Inflammatory macrophage treated with lipopolysaccharide for 4 hours (primary cell): ENCODE measurements at places on chromosomes 4 and X.

GRCh38 chr4:129246910-129247461, 151.0 kb downstream of the C4orf33 start:
- no peak for DNase-seq

DNA sequence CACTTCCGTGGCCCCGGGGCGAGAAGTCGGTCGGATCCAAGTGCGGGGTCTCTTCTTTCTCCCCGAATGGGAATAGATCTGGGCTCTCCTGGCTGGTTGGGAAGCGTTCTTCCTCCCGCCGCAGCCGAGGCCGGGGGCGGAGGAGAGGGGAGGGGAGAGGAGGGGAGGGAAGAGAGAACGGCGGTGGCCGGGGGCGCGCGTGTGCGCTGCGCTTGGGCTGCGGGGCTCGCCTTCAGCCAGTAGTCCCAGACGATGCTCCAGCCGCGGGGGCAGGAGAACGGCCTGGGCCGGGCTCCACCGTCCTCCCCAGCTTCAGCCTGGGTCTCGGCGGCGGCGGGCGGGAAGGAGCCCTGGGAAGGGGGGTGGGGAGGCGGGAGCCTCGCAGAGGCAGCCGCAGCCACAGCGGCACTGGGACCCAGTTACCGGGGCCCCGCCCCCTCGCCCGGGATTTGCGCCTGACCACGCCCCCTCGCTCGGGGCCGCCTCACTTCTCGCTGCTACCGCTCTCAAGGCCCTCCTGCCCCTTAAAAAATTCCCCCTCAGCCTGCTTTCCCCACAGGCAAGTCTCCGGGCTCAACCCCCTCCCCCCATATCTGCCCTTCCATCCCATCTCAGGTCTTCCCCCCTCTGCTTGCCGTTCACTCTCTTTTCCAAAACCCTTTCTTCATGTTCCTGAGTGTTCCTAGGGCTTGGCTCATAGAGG, at the start of gene FGD1:
FGD1 (minus strand) TSS at position 421 of the 703 bp plus-strand sequence. CDS start 802 bp downstream, outside the sequence.
- no peak for DNase-seq

DNA sequence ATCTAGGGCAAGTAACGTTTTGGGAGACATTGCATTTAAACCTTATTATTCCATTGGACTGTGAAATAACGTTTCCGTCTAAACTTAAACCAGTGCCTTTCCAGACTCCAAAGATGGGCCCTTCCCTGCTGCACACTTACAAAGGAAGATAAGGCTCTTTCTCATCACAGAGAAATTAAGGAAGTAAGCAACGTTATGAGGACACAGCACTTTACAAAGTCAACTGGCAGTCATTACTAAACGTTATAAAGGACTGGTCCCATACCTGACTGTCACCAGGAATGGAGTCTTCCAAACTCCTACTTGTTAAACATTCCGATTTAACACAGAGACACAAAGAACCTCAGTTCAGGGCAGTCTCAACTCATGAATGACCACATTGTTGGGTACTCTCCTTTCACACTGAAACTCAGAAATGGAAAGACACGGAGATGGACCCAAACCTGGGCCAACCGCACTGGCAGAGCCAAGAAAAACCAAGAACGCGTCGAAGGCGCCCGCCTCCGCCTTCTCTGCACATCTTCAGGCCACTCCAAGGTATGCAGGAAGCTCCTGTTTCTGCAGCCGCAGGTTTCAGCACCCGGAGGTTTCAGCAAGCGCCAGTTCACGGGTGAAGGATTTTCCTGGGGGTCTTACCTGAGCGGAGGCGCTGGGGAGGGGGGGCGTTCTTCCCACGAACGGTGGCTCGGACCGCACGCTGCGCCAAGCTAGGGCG, 670 bp downstream of the PAPSS1 start:
- peak; percentile 69 for DNase-seq

- DNase-seq: no peak
Measured at GRCh38 chrX:29627833-29628232, 587.5 kb upstream of the MAGEB2 start.

- no peak for DNase-seq
Measured at GRCh38 chr4:54712206-54712605, 54.4 kb downstream of the KIT start.

- DNase-seq: no peak
Measured at GRCh38 chr4:162685410-162685809, 481.3 kb downstream of the NAF1 start.

GRCh38 chr4:67727124-67727850, 26.3 kb upstream of the UBA6 start:
- DNase-seq: peak; percentile 79

GRCh38 chr4:139761461-139761860, 95.8 kb downstream of the MGST2 start:
- no peak for DNase-seq

DNA sequence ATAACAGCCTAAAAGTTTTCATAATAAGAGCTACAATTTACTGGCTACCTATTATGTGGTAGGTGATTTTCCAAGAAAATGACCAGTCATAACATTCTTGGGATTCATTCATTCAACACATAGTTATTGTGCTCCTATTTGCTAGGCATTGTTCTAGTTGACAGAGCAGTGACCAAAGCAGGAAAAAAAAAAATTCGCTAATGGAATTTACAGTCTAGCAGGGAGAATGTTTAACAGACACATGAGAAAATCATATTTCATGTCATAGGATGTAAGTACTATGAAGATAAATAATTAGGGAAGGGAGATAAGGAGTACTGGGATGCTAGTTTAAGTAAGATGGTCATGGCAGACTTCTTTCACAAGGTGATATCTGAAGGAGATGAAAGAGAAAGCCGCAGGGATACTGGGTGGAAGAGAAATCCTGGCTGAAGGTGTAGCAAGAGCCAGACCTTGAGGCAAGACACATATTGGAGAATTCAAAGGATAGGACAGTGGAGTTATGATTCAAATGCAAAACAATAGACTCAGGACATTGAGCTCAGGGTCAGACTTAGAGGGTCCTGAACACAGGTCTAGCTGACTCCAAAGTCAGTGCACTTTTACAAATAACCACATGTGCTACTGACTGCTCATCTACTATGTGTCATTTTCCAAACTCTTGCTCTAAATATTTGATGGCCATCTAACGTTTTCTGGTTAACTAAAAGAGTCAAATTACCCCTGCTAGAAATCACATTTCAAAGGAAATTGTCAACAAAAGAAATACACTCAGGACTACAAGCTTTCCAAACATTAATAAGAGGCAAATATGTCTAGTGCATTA, 20.4 kb downstream of the SPCS3 start:
- DNase-seq: no peak

GRCh38 chrX:101918751-101919150, 13.1 kb downstream of the ZMAT1 start:
- no peak for DNase-seq

DNA sequence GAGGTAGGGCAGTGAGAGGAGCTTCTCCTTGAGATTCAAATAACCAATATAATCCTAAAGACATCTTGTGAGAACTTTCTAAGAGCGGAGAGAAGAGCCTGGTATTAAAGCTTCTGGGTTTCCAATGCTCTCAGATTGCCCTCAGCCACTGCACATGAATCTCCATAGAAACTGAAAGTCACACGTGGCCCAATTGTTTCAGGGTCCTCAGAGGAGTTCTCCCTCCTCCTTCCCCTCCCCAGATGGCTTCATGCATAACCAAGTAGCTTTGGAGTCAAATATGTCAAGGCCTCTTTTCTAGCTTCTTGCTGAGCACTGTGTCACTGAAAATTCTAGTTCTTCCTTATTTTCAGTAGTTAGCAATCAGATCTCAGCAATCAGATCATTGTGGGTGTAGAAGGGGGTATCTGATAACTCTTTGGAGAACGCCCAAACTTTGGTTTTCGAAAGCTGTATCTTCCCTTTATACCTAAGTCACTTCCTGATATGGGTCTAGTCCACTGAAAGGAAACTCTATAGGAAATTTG, 2.2 kb downstream of the BTK start:
- DNase-seq: peak; percentile 19

DNA sequence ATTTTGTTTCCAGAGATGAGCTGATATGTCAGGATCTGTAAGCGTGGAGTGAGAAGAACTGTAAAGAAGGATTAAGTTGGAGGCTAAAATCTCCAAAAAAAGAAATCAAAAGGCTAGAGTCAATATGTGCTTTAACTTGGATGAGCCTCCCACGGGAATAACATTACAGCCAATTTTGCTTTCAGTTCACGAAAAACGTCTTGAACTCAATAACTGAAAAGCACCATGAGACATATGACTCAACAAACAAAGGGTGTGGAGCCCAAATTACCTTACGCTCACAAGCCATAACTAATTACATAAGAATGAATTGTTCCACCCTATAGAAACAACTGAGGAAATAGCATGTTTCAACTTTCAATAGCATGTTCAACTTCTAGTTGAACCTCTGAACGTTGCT, 22.3 kb downstream of the TMPRSS11D start:
- no peak for DNase-seq

DNA sequence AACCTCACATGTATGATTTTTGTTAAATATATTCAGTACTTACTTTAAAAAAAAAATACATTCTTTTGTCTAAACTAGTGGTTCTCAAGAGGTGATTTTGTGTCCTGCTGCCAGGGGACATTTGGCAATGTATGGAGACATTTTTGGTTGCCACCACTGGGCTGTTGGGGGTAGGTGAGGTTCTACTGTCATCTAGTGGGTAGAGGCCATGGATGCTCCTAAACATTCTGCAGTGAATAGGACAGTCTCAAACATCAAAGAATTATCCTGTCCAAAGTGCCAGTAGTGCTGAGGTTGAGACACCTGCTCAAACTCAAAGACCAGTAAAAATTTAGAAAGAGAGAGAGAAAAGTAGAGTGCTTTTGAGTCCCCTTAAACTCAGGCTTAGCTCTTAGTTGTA, 32.9 kb upstream of the PGM2 start:
- peak; percentile 38 for DNase-seq

DNA sequence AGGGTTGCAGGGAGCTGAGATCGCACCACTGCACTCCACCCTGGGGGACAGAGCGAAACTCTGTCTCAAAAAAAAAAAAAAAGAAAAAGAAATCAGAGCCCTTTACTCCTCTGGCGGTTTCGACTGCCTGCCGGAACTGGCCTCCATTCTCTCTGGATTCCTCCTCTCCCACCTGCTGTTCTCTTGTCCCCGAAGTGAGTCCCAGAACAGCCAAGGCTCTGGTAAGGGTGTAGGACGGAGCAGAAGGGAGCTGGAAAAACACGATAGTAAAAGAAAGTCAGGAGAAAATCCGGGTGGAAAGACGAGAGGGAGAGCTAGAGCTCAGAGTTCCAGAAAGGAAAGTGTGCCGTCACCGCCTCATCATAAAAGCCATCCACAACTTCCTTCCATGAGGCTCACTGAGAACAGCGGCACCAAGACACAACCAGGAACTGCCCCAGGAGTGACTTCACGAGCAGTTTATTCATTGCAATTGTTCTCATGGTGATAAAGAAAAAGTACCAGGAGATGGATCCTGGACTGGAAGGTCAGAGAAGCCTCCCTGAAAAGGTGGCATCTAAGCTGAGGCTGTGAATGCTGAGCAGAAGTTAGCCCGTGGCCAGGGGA, 12.3 kb downstream of the TLR3 start:
- DNase-seq: no peak

- DNase-seq: peak; percentile 16
Measured at GRCh38 chrX:15143050-15143824, 126.6 kb downstream of the ASB9 start.

DNA sequence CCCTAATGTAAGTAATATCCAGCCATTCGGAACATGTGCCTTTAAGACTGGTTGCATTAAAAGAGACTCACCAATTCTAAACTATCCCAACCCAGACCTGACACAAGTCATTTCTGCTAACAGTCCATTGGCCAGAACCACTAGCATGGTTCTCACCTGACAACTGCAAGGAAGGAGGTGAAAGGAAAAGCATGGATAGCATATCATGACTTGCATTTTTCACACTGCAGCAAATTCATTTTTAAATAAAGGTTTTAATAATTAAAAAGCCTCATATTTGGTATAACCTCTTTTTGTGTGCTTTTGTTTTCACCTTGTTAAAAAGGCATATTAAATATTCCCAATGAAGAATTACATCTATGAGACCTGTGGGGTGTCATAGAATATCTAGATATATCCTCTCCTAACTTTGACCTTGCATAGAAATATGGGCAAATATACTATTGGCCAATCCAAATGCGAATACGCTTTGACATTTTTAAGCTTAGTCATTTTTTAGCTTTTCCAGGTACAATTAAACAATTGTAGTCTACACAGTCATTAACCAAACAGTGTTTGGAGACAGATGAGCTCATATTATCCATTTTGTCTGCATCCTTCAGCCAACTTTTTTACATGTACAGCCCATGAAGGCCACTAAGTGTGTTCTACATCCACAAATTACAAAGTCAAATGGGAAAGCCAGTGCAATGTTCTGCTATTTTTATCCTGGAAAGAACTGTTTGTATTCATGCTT, 295.3 kb downstream of the PDGFC start:
- no peak for DNase-seq

DNA sequence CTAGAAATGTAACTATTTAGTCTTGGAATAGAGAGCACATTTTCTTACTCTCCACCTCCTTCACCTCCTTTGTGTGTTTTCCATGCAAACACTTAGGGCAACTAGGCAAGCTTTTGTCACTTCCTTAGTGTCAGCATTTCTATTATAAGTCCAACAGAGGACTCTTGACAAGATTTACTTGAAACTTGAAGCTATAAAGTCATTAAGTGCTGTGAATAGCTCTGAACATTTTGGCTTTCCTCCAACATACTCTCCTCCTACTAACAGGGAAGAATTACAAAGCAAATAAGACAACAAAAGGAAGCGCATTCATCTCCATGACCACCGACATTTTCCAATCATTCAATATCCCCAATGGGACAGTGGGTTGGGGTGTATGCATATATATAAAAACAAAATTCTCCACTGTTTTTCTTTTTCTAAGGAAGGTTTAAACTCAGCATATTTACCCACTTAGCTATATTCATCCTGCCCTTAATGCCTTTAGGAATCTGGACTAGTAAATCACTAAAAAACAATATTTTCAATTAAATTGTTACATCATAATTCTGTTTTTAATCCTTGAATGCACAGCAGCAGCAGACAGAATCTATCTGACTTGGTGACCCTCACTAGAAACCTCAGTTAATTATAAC, 264.6 kb downstream of the SNCA start:
- no peak for DNase-seq

DNA sequence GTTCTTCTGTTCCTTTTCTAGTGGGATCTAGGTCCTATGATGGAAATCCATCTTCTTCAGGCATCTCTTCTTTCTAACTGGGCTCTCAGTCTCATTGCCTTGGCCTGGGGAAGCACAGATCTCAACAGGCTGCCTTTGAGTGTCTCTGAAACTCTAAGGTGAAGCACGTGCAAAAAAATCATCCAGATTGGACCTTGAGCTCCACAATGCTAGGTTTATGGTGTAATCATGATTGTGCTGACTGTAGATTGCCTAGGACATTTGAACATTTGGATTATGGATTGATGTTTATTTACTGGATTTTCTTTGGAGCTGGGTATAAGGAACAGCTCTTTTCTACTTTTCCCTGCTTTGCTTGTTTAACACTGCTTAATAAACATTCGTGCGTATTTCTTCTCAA, 191.5 kb upstream of the NR3C2 start:
- no peak for DNase-seq

DNA sequence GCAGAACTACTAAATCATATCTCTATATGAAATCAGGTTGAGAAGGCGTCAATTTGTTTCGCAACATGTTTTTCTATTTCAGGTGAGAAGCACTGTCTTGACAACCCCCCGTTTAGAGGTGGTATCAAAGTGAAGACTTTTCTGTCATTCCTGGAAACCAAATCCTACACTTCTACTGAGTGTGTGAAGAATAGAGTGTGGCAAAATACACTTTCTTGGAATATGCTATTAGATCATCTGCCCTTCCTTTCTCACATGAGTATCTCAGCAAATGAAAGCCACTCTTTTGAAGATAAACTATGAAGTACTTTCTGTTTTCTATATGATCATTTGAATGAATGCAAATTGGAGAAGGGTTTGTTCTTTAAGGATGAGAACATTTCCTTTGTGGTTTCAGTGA, 174.0 kb upstream of the FMR1 start:
- no peak for DNase-seq
